ENCODE measurements at places on chromosomes 11 and 22.
A peak's percentile ranks its signal among the peaks of the same experiment; 100 is the strongest.

GRCh38 chr11:17760102-17761029 is 25.8 kb downstream of the KCNC1 start:
- DNase-seq: peak; percentile 72

- DNase-seq: no peak
Observed at GRCh38 chr11:22491555-22492225, 133.9 kb downstream of the FANCF start.

- DNase-seq: no peak
Observed at GRCh38 chr11:32472226-32472625, 36.9 kb upstream of the WT1 start.

- no peak for DNase-seq
Observed at GRCh38 chr22:27212617-27213177, 555.3 kb downstream of the MIAT start.

DNA sequence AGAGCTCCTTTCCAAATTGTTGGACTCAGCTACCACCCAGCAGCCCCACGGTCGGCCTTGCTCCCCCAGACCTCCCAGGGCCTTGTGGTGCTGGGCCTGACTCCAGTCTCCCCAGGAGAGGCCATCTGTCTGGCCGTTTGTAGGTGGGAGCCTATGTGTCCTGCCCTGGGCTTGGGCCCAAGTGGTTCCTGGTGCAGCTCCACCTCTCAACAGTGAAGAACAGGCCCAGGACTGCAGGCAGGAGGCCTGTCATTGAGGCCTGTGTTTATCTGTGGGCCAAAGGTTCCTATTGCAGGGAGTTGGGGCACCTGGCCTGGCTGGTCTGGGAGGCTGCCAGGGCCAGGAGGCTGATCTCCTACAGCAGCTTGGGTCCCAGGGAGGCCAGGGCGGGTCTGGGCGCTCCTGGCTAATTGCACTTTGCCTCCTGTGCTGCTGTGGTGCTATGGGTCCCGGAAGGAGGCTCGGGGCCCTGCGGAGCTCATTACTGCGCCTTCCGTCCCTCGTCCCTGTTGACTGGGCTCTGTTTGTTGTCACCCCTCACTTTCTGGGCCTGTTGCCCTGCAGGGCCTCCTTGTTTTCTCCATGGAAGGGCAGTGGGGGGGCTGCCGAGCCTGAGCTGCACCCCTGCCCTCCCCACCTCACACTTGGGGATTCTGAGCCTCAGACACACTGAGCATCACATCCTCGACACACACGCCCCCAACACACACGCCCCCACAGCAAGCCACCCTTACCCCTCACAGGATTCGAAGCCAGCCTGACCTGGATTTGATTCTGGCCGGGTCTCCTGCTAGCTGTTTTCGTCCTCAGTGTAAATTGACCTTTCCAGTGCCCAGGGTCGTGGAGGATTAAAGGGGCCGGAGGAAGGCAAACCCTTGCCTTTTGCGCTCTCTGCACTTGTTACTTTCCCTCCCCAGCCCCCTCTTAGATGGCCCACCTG is 6.8 kb upstream of the OMP start:
- DNase-seq: no peak

DNA sequence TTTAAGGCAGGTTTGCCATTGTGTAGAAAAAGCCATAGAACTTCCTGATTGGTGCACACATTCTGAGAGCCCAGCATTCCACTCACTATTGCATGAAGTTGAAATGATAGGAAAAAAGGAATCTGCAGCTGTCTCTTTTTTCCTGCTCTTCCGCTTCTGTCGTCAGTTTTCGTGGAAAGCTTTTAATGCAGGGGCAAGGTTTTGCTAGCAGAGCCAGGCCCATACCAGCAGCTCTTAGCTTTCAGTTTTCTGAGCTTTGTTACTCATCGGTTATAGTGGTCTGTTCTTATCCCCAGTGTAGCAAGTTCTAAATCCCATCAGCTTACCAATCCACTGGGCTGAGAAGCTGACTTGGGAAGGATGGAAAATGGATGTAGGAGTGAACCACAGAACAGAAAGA is 162.9 kb upstream of the TTC12 start:
- DNase-seq: no peak

DNA sequence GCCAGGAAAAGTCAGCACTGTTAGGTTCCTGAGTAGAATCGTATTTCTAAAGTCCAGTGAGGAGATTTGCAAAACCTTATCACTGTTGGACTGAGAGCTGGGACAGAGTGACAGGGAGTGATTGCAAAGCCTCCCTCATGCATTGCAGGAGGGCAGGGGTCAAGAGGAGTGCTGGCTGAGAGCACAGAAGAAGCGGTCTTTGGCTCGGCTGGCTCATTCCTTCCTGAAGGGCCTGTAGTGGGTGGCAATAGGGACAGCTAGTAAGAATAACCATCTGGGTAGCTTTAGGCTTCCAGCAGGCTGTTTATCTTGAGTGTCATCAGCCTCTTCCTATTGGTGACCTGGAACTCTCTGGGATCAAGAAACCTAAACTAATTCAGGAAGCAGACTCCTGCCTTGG is 53.4 kb downstream of the CD44 start:
- DNase-seq: no peak

DNA sequence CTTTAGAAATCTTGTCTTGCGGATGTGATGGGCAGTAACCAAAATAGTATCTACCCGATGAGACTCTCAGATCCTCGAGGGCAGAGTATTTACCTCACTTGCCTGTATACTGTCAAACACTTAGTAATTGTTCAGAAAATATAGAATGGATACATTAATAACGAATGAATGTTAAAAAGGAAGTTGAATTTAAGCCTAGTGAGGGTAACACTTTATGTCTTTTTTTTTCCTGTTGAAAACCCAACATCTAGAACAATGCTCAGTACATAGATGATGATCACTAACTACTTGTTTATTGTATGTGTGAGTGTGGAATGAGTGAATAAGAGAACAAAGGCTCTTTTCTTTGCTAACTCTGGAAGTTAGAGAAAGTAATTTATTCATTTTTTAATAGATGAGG is 195.7 kb downstream of the MIAT start:
- no peak for DNase-seq

GRCh38 chr11:122681070-122681469 is 25.5 kb downstream of the UBASH3B start:
- DNase-seq: no peak

GRCh38 chr11:134358856-134359490 is 27.2 kb downstream of the GLB1L2 start:
- no peak for DNase-seq

- DNase-seq: no peak
Observed at GRCh38 chr11:130063451-130063850, 6.2 kb upstream of the APLP2 start.

GRCh38 chr11:23778971-23779370 is 717.9 kb upstream of the LUZP2 start:
- no peak for DNase-seq

DNA sequence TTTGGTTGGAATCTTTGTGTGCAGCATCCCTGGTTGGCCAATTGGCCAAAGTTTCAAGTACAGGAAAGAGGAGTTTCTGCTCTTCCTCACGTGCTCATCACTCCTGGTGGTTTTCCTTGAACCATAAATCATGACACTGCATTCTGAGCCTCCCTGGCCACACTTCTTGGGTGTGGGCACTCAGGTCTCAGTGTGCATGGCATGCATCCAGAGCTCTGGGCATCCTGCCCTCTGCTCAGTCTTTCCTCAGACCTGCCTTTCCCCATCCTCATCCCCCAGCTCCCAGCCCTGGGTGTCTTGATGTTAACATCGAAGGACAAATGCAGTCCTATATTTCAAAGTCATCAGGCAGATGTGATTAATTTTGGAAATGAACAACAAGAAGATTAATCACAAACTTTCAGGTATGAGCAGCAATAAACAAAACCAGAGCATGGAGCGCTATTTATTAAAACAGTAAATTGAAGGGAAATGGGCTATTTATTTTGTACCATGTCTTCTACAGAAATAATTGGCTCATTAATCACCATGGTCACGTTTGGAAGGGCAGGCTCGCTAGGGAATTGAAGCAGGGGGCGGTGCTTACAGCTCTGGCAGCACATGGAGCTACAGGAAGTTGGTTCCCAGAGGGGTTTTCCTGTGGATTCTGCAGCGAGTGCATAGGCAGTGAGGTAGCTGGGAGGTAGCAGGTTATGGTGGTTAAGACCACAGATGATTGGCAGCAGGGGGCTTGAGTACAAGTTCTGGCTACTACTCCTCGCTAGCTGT is 89.6 kb downstream of the CSNK2A3 start:
- DNase-seq: no peak

DNA sequence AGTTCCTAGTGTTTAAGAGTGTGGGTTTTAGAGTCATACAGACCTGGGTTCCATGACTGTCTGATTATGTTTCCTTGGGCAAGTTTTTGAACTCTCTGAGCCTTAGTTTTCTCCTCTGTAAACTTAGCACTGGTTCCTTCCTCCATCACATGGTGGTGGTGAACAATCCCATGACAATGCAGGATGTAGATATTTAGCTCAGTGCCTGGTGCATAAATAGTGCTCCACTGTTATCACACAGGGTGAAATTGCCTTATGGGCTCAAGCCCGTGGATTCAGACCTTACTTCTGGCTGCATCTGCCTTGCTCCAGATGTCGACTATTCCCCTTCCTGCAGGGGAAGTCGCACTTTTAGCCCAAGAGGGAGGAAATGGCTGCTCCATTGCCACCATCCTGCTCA is 62.7 kb downstream of the LDLRAD3 start:
- no peak for DNase-seq

All from SHP77 treated with DMSO at 0.1 percent for 48 hours (cell line).